ENCODE measurements at places on chromosomes 4 and X. TPM values are rescaled to one million over a fixed set of nuclear protein-coding genes. Genes with fewer than 3 reads are reported as not detected.

Gene TLR1
- total RNA-seq, result 1.3 TPM

Gene FAM184B
- not detected for total RNA-seq

Gene NWD2
- total RNA-seq, result not detected

Gene TEX13A
- total RNA-seq, result not detected

Gene HTRA3
- 6.3 TPM for total RNA-seq

Gene SPANXA2
- not detected for total RNA-seq

Gene GLUD2
- 3.2 TPM for total RNA-seq

Gene KLHL4
- total RNA-seq, result 19.2 TPM

Gene TMEM150C
- total RNA-seq, result 4.7 TPM

Gene GPR82
- total RNA-seq, result not detected

Gene ZBTB49
- total RNA-seq, result 5.6 TPM

Gene SCRG1
- total RNA-seq, result not detected
